NCI-H2081 (cell line): ENCODE measurements at places on chromosomes 1 and 21.

- DNase-seq, result no peak
These were observed 53.3 kb upstream of the QSOX1 start for GRCh38 chr1:180101411-180101810.

- DNase-seq, result no peak
These were observed 11.3 kb downstream of the AUNIP start for GRCh38 chr1:25847929-25848328.

DNA sequence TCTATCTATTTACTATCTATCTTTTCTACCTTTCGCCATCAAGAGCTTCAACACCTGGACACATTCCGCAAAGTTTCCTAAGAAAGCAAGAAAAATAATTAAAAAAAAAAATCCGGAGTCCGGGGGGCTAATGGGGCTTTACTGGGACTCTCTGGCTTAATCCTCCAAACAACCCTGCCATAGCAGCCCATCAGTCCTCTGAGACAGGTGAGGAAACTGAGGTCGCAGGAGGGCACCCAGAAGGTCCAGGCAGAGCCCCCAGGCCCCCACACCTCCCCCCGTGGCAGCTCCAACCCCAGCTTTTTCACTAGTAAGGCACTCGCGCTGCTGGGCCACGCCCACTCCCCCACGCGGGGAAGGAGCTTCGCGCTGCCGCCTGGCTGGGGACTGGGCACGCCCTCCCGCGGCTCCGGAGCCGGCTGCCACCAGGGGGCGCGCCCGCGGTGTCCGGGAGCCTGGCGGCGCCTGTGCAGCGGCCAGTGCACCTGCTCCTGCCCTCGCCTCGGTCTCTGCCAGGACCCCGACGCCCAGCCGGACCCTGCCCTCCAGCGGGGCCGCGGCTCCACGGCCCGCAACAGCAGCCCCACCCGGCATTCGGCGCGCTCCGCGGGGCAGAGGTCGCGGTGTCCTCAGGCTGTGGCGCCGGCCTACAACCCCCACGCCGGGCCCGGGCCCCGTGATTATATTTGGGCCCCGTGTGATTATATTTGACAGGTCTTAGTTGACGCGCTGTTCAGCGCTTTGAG is 54.1 kb upstream of the SAMD11 start:
- peak; percentile 54 for DNase-seq

- no peak for DNase-seq
These were observed 71.7 kb upstream of the TNFSF18 start for GRCh38 chr1:173122344-173122935.

DNA sequence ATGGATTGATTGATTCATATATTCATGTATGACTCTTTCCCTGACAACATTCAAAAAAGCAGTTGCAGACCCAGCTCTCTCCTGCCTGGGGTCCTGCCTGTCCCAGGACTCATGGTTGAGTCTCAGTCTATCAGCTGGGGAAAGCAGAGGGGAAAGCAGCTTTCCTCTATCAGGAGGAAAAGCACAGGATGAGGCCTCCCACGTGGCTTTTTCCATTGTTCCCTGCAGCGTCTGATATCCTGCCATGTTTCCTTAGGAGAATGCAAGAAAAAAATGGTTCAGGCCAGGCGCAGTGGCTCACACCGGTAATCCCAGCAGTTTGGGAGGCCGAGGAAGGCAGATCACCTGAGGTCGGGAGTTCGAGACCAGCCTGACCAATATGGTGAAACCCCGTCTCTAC is 133.0 kb upstream of the VAMP3 start:
- DNase-seq, result no peak

GRCh38 chr1:88462488-88463261 is 221.4 kb upstream of the PKN2 start:
- peak; percentile 15 for DNase-seq

- DNase-seq, result no peak
These were observed 32.0 kb upstream of the MYOCOS start for GRCh38 chr1:171590022-171590421.

DNA sequence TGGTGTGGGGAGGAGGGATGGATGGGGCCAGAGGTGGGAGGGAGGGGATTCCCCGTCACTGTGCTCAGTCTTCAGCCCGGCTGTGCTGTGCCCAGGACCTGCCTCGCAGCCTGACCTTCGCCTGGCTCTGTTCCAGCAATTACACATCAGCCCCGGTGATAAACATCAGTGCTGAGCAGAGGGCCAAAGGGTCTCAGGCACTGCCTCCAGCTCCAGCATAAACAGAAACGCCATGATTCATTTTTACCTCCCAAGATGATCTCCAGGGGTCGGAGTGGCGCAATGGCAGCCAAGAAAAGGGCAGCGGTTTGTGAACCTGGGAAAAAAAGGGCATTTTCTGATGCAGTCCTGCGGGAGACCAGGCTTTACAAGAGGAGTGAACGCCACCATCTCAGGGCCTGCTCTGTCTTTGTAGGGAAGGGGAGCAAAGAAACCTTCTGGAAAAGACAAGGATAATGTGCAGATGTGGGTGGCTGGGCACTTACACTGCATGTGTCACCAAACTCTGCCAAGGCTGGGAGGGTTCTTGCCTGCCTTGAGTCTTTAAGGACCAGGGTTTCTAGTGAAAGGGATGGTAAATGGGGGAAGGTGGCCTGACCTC is 28.1 kb downstream of the SHISA4 start:
- DNase-seq, result peak; percentile 7

GRCh38 chr1:64962441-64962840 is 3.9 kb downstream of the JAK1 start:
- no peak for DNase-seq

- no peak for DNase-seq
These were observed 3.7 kb downstream of the CD1A start for GRCh38 chr1:158257888-158258287.
